HFF-Myc (cell line): ENCODE measurements at places on chromosomes 7 and 10.
A peak's percentile ranks its signal among the peaks of the same experiment; 100 is the strongest.

DNA sequence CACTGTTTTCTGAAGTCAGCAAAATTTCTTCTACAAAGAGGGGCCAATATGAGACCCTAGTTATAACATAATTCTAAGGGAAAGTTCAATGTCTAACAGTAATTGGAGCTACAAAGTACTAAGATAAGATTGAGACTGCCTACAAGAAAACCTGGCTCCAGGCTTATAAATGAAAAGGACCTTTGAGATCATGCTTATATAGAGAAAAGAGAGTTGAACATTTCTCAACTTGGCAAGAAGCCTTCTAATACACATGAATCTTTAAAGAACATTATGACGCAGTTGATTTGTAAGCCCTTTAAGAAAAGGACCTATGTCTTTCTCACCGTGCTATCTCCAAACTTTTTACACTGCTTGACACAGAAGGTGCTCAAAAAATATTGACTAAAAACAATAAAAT lies 87.9 kb downstream of the TPK1 start:
- no peak for DNase-seq

GRCh38 chr10:72106896-72107295 lies 18.5 kb upstream of the SPOCK2 start:
- no peak for DNase-seq

GRCh38 chr7:15402436-15403136 lies 159.2 kb downstream of the AGMO start:
- DNase-seq: no peak

DNA sequence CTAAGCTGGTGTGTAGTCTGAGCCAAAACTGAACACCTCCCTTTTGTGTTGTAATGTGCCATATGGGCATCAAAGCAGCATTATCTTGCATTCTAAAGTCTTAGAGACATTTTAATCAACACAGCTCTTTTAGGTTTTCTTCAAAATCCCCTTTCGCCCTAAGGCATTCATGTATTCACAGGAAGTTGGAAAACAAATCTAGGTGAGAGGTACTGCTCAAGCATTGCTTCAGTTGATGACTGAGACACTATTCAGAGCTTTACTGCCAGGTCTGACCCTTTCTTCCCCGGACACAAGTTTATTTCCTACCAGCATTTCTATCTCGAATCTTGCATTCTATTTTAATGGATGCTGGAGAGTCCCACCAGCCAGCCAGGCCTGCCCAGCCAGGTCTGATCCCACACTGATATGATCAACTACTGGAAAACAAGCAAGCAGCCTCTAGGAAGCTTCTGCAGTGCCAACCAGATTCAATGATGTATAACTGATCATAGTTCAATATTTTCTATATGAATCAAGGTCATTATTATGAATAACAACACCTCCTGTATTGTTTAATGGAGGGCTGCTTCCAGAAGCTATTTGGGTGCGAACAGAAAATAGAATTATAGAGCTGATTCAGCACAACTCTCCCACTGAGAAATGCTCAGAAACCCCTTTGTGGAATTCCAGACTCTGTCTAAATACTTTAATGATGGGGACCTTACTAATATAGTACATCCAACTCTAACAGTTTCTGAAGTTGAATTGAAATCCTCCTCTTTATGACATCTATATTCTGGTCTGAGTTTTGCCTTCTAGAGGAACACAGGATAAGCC lies 4.0 kb upstream of the BRAF start:
- DNase-seq: no peak

DNA sequence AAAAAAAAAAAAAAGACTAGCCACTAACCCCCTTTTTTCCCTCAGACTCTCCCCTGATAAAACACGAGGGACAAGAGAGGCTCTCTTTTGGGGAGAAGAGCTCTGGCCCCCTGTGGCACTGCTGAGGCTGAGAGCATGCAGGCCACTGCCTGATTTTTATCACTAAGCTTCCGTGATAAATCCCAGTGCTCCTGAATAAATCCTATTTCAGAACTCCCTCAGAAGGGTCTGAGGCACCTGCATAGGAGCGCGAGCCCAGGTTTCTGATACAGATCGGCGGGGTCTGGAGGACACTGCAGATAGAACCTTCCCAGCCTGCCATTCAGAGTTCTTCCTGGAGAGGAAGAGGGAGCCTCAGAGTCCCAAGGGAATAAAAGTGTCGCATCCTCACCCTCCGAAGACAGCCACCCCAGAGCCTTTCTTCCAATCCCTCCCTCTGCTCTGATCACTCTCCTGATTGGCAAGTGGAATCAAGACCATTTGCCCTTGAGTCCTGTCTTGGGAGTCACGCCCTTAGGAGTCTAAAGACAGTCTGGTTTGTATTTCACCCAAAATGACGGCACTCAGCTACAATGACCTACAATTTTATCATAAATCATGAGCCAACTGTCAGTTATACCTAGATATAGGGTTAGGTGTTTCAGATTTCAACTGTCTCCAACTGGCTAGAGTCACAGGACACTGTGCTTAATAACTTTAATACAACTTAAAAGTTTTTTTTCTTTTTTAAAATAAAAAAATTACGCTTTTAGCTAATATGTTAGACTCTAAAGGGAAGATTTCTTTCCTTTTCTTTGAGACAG lies 153.5 kb downstream of the RNF216 start:
- DNase-seq: no peak

- no peak for DNase-seq
These were observed 12.5 kb upstream of the PODXL start for GRCh38 chr7:131568970-131569369.

- DNase-seq: no peak
These were observed 179.6 kb downstream of the CELF2 start for GRCh38 chr10:11197266-11197712.

- DNase-seq: peak; percentile 42
These were observed 88.4 kb upstream of the SMNDC1 start for GRCh38 chr10:110392868-110393740.

DNA sequence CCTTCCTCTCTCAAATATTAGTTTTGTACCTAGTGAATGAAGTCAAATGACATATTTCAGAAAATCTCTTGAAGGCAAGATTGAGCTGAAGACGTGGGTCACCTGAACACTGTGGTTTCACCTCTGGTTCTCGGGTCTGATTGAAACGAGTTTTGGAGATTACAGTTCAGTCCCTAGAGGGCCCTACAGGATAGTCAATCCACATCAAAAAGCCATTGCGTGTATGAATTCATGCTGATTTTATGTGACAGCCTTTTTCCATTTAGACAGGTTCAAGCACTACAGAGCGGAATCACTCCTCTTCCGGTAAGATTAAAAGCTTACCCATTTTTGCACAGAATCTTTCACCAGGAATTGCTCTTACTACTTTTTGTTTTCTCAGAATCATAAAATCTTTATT lies 62.2 kb downstream of the VIM start:
- DNase-seq: no peak

GRCh38 chr10:91424016-91424415 lies 13.9 kb downstream of the HECTD2 start:
- no peak for DNase-seq

- DNase-seq: no peak
These were observed 5.2 kb downstream of the SPOCK2 start for GRCh38 chr10:72082856-72083789.

DNA sequence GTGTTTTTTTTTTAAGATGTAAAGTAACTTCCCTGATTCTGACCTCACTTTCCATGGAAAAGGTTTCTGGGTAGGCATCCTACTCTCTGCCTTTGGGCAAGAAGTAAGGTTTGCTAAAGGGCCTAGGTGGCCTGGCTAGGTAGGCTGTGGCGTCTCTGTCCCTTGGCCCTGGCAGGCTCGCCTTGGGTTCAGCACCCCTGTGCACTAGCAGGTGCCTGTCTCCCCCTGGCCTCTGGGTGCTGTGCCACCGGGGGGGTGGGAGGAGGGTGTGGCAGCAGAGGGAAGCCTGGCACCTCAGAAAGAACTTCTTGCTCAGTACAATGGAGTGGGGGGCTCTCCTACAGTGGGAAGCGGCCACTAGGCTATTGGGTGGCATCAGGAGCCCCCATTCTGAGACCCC lies 14.0 kb downstream of the TECPR1 start:
- no peak for DNase-seq

GRCh38 chr7:1969459-1970284 lies 263.1 kb downstream of the MAD1L1 start:
- no peak for DNase-seq

GRCh38 chr10:133315847-133316246 lies 7.1 kb downstream of the ZNF511 start:
- DNase-seq: no peak

DNA sequence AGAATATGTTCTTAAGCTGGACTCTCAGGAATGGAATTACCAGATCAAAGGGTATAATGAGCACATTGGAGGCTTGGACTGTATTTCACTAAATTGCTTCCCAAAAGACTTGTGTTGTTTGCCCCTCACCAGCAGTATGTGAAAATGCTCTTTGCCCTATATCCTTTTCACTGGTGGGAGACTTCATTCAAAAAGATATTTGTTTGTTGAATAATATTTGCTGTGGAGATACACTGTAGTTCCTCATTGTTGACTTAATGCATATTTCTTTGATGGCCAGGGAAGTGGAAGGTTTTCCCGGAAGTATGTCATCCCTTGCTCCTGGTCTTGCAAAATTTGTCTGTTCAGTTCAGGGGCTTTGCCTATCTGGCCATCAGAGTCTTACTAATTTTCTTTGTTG lies 19.4 kb downstream of the GSTO2 start:
- no peak for DNase-seq
